ENCODE measurements at places on chromosomes 7 and 10.
A peak's percentile ranks its signal among the peaks of the same experiment; 100 is the strongest.

GRCh38 chr7:32507414-32507813, 12.1 kb downstream of the AVL9 start:
- no peak for DNase-seq

- no peak for DNase-seq
Observed at GRCh38 chr7:135980012-135980551, 2.9 kb upstream of the MTPN start.

DNA sequence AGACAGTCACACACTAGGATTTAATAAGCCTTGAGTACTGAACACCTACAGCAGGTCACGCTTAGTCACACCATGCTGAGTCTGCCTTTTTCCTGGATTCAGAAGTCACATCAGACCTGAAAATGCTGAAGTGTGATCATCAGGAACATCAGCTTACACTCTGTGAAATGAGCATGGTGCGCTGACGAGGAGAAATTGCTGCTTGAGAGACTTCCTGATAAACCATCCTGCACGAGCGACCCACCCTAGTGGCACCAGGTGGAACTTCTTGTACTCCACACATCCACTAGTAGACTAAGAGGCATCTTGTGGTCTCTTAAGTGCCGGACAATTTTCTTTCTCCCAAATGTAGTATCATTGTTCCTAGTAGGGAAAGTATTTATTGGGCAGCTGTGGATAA, 51.8 kb upstream of the MRLN start:
- no peak for DNase-seq

- DNase-seq: no peak
Observed at GRCh38 chr10:14578060-14578952, 196.4 kb downstream of the FAM107B start.

- no peak for DNase-seq
Observed at GRCh38 chr10:35993591-35994515, 351.8 kb upstream of the FZD8 start.

DNA sequence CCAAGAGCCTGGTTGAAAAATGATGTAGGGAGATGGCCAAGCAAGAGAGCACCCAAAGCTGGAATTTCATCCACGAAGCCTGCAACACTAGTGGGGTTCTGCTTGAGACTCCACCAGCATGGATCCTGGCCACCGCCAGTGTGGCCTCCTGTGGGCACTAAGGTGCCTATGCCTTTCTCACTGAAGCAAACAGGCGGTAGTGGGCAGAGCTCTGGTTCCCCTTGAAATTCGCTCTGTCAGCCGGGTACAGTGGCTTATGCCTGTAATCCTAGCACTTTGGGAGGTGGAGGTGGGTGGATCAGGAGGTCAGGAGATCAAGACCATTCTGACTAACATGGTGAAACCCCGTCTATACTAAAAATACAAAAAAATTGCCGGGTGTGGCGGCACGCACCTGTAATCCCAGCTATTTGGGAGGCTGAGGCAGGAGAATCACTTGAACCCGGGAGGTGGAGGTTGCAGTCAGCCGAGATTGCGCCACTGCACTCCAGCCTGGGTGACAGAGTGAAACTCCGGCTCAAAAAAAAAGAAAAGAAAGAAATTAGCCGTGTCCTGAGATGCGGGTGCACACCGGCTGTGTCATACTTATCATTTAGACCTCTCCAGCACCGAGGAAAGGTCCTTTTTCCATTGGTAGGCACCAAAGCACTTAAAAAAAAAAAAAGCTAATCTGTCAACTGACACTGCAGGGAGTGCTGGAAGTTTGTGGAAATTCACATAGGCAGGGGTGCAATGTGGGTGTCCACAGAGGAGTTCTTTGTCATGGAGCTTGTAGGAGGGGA, 28.3 kb downstream of the CCM2 start:
- no peak for DNase-seq

- DNase-seq: no peak
Observed at GRCh38 chr7:88254721-88255424, 35.0 kb upstream of the SRI start.

GRCh38 chr10:100875484-100876166, 37.1 kb upstream of the SLF2 start:
- no peak for DNase-seq

DNA sequence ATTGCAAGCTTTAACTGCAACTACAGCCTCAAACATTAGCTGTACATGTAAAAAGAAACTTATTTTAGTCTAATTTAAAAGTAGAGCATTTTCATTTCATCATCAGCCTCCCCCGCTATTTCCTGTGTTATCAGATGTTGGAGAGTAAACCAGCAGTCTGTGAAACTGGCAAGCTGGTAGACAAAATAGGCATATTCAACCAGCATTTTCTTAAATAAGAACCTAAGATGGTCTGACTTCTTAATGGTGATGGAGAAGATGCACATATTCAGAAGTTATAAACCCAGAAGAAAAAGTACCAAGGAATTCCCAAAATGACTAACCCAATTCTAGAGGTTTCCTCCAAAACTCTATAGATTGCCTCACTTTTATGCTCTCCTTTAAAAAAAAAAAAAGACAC, 24.9 kb downstream of the PIK3AP1 start:
- no peak for DNase-seq

- no peak for DNase-seq
Observed at GRCh38 chr10:49176310-49177268, 11.6 kb downstream of the TMEM273 start.

- DNase-seq: no peak
Observed at GRCh38 chr7:76202666-76203030, 952 bp downstream of the SRRM3 start.

- no peak for DNase-seq
Observed at GRCh38 chr7:16397501-16398145, 23.7 kb downstream of the CRPPA start.

GRCh38 chr7:42035210-42035609, 201.8 kb downstream of the GLI3 start:
- DNase-seq: no peak

GRCh38 chr7:122600042-122600441, 98.9 kb downstream of the RNF133 start:
- no peak for DNase-seq

GRCh38 chr10:106401967-106402366, 762.5 kb downstream of the SORCS1 start:
- no peak for DNase-seq

DNA sequence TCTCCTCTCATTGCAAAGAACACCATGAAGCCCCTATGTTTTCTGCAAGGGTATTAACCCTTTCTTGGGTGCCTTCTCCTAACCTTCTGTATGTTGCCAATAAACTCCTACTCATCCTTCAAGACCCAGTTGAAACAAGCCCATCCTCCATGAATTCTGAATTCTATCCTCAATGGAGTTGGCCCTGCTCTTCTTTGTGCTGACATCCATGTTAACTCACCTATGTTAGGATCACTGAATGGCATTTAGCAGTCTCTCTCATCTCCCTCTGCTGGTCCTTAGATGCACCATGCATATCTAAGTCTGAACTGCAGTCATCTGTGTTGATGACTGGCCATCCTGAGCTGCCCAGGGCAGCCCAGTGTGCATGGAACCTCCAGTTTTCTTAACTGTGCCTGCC, 129.8 kb downstream of the BUB3 start:
- DNase-seq: no peak

GRCh38 chr7:67692425-67692824, 695.8 kb downstream of the TYW1 start:
- no peak for DNase-seq

DNA sequence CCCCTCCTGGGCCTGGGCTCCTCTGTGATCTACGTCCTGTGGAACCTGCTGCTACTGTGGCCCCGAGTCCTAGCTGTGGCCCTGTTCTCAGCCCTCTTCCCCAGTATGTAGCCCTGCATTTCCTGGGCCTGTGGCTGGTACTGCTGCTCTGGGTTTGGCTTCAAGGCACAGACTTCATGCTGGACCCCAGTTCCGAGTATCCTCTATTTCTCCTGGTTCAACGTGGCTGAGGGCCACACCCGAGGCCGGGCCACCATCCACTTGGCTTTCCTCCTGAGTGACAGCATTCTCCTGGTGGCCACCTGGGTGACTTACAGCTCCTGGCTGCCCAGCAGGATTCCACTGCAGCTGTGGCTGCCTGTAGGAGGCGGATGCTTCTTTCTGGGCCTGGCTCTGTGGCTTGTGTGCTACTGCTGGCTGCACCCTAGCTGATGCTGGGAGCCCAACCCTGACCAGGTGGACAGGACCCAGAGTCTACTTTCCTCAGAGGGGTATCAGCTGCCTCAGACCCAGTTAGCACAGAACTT, 37.8 kb upstream of the MMD2 start:
- DNase-seq: no peak

- DNase-seq: no peak
Observed at GRCh38 chr10:3040069-3040468, 27.3 kb upstream of the PFKP start.

DNA sequence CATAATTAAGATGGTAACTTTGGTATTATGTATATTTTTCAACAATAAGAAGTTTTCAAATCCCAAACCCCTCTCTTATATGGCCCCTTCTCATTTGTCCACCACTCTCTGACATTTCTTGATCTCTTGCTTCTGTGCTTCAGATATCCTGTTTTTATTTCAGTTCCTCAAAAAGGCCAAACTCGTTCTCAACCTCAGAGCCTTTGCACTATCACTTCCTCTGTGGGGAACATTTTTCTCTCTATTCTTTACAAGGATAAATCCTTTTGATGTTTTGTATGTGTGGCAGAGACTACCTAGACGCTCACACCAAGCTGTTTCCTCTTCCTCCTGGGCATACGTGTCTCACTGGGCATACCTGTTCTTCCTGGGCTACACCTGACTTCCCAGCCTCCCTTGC, 54.2 kb upstream of the FRMD4A start:
- DNase-seq: no peak

DNA sequence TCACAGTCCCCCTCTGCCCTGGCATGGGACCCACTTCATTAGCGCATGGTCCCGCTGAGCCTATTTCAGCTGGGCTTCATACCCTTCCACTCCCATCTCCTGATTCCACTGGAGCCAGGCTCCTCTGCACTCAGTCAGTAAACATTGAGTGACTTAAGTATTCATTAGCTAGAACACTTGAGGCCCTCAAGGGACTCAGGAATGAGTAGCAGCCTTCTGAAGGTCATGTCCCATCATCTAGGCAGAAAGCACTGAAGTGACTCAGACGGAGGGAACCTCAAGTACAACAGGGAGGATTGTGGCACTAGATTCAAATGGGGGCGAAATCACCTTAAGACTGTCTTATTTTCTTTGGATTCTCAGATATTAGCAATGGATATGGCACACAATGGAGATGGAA, 186.6 kb upstream of the INHBA start:
- no peak for DNase-seq

GRCh38 chr7:1664711-1665548, 5.1 kb upstream of the ELFN1 start:
- peak; percentile 76 for DNase-seq

GRCh38 chr10:13270877-13271551, 28.9 kb downstream of the PHYH start:
- no peak for DNase-seq

GRCh38 chr7:64863969-64864368, 39.1 kb upstream of the ZNF273 start:
- no peak for DNase-seq

DNA sequence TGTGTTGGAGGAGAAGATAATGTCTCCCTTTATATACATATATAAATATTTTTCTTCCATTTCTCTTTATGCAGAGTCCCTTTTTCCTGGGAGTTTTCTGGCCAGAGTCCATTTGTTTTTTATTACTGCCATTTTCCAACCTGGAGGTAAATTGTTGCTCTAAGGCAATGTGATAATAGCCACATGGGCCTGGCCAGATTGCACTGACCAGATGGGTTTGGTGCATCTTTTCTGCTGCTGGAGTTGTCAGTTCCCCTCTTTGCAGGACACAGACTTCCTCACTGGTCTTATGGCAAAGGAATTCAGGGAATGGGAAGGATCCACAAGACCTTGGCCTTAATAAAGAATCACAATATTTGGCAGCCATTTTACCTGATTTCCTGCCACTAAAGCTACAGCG, 254.9 kb downstream of the SORCS3 start:
- no peak for DNase-seq

- no peak for DNase-seq
Observed at GRCh38 chr7:117066668-117067067, 113.4 kb downstream of the ST7 start.

DNA sequence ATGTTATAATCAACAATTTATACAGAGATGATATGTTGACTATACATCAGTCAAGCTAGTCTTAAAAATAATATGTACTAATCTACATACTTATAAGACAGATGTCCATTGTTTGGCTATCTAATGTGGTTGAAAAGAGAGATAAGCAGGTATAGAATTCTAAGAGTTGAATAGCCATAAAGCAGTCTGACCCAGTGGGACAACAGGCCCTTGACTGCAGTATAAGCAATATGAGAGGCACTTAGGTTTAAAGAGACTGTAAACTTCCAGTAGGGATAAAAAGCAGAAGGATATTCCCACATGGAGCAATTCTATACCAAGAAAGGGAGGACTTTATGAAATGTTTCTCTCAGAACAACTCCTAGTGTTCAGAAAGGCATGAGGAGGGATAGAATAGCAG, 139.3 kb downstream of the ELAPOR2 start:
- DNase-seq: no peak

DNA sequence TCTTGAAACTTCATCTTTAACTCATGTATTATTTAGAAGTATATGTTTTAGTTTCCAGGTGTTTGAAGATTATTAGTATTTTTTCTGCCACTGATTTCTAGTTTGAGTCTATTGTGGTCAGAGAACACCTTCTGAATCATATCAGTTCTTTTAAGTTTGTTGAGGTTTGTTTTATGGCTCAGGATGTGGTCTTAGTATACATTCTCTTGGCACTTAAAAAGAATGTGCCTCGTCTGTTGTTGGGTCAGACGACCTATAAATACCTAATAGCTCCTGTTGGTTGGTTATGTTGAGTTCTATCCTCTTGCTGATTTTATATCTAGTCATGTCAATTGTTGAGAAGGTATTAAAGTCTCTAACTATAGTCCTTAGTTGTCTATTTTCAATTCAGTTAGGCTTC, 15.9 kb downstream of the TDRD1 start:
- DNase-seq: no peak

GRCh38 chr10:124302951-124303505, 115.7 kb downstream of the OAT start:
- peak; percentile 47 for DNase-seq

GRCh38 chr10:46523962-46524471, 32.4 kb downstream of the GPRIN2 start:
- DNase-seq: peak; percentile 62

DNA sequence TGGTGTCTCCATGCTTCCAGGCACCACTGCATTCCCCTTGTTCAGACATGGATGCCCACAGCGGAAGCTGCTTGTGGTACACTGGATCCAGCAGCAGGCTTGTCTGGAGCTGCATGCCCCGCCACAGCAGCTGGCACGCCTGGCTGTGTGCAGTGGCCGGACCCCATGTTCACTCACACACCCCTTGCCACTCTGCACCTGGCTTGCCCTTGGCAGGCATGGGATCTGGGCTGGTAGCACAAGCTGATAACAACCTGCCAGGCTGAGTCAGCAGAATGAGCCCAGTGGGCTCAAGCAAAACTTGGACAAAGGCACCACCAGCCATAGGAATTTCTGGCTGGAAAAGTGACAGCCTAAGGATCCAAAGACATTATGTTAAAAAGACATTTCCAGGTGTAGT, 91.8 kb upstream of the TMEM168 start:
- no peak for DNase-seq

Measured in upper lobe of right lung (tissue), 1 donor.